IPS DF 19.7 (cell line): ENCODE measurements at places on chromosomes 11 and 22.

- DNase-seq = no peak
Measured at GRCh38 chr22:49810363-49811019, 17.2 kb downstream of the BRD1 start.

- no peak for DNase-seq
Measured at GRCh38 chr11:119027561-119028345, 2.9 kb downstream of the SLC37A4 start.

GRCh38 chr11:114501901-114502300 is 57.8 kb downstream of the NXPE1 start:
- no peak for DNase-seq

DNA sequence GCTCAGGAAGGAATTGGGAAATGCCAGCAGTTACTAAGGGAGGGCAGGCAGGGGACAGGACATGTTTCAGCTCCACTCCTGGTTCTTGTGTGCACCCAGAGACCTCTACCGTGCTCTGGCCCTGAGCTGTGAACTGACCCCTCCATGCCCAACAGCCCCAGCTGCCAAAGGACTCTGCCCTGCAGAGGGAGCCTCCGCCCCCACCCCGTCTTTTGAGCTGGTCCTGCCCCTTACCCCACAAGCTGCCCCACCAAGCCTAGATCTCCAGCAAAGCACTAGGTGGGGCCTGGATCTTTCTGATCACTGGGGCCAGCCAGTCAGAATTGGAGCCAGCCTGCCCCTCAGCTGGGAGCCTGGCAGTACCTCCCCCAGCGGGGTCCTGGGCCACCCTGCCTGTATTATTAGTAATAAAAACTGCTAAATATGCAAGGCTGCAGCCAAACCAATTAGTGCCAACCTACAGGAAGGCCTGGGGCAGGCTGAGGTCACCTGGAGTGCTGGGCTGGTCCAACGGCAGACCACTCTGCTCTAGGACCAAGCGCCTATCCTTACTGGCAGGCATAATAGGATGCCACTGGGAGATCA is 23.9 kb upstream of the DRICH1 start:
- no peak for DNase-seq

DNA sequence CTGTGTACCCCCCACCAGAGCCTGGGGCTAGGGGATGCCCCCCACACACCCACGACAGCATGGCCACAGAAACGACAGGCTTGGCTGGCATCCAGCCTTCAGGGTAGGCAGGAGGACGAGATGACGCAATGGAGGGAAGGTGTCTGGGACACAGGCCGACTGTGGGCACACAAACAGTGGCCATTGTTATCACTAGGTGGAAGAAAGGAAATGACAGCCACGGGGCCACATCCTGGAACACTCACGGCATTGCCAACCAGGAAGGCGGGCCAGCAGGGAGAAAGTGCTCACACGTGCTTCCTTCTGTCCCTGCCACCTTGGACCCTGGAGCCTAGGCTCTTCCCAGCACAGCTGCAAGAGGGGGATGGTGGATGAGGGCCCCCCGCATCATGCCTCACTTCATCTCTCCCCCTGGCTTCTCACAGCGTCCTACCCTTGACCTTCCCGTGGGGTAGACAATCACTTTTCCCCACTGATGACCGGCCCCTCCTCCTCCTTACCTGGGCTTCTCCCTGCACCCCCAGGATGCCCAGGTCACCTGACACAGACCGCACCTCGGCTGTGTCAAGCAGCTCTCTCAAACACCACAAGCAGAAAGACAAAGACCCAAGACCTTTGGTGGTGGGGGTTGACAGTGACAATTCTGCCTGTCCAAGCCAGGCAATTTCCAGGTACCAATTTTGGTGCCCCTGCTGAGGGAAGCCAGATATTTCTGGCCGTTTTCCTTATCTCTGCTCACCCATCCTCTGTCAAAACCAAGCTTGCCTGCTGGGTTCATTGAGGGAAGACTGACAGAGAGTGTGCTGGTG is 8.6 kb downstream of the PLA2G6 start:
- no peak for DNase-seq

GRCh38 chr11:45102810-45103621 is 43.4 kb upstream of the PRDM11 start:
- DNase-seq = no peak

- DNase-seq = no peak
Measured at GRCh38 chr22:47250995-47251765, 488.7 kb downstream of the TBC1D22A start.

DNA sequence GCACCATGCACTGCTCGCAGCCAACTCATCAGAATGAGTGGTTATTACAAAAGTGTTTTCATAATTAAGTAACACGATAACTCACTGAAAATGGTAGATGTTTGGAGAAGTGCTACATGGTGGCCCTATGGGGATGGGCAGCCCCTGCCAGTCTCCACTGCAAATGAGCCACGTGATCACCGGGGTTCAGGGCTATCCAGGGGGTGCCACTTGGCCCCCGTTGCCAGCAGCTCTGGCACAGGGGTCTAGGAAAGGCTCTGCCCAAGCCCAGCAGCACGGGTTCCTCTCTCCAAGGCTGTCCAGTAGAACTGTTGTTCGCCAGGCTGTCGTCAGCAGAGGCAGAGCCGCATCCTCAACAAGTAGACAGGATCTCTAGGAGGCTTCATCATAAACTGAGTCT is 382.1 kb upstream of the B3GAT1 start:
- DNase-seq = no peak

DNA sequence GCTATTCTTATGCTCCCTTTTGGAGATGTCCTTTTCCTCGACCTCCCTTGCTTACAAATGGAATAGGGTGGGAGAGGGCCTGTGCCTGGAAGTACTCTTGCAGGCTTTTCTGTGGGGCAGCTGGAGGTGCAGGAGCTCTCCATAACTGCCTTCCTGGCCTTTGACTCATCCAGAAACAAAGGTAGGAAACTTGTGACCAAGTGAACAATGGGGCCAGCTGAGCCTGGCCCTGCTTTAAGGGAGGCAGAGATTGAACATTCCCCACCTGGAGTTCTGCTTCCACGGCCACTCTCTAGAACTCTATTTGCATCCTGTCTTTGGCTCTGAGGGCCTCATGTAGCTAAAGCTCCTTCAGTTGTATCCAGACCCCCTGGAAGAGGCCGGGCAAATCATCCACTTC is 5.1 kb upstream of the LYVE1 start:
- DNase-seq = no peak

DNA sequence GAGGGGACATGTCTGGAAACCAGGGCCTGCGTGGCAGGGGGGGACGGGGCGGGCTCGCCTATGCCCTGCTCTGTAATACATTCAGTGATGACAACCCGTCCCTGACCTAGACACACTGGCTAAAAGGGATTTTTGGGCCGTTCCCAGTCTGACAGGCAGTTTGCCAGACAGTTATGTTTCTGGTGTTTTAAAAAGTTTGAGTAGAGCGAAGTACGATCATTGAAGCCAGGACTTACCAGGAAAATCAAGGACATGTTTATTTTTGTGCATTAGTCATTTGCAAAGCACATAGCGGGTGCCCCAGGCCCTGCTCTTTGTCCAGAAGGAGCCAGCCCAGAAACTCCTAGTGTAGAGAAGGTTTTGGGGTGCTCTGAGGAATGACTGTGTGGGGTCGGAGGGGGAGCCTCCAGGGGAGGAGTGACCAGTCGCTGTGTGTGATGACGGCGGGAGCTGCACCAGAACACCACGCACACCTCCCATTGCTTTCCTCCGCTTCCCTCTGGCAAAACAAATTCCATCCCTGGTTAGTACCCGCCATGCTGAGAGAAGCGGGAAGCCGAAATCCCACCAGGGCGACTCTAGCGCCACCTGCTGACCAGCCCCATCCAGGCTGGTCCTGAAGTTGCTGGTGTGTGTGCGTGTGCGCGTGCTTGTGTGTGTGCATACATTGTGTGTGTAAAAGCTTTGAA is 50.8 kb downstream of the FBLN1 start:
- peak; percentile 59 for DNase-seq

GRCh38 chr11:1382831-1383607 is 6.7 kb upstream of the BRSK2 start:
- DNase-seq = no peak

DNA sequence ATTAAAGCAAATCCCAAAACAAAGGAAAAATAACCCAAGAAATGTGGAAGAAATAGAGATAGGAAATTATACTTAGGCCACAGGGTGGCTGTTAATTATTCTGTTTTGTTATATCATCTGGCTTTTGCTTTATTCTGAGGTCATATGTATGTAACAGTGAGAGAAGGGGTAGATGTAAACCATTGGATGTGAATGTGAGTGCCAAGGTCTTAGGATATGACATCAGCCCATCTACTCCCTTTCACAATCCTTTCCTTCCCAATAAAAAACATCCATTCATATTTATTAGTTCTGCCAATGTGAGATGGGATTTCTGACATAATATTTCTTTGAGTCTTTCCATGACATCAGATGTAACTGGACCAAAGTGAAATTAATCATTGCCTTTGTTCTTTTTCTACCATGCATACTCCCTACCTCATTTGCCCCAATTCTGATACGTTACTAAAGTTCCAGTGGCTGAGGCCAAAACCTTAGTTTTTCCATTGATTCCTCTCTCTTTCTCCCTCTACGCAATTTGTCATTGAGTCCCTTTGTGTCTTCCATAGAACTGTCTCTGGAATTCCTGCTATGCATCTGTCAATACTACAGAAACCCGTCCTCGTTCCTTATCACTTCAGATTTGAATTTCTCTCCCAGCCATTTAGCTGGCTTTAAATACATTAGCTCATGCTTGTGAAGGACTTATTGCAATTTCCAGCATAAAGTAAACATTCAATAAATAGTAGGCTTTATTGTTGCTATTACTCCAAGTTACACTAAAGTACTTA is 170.3 kb downstream of the ARHGAP42 start:
- DNase-seq = no peak

- no peak for DNase-seq
Measured at GRCh38 chr11:62622476-62623089, 797 bp upstream of the B3GAT3 start.

- no peak for DNase-seq
Measured at GRCh38 chr11:18384157-18384641, 10.2 kb upstream of the LDHA start.

DNA sequence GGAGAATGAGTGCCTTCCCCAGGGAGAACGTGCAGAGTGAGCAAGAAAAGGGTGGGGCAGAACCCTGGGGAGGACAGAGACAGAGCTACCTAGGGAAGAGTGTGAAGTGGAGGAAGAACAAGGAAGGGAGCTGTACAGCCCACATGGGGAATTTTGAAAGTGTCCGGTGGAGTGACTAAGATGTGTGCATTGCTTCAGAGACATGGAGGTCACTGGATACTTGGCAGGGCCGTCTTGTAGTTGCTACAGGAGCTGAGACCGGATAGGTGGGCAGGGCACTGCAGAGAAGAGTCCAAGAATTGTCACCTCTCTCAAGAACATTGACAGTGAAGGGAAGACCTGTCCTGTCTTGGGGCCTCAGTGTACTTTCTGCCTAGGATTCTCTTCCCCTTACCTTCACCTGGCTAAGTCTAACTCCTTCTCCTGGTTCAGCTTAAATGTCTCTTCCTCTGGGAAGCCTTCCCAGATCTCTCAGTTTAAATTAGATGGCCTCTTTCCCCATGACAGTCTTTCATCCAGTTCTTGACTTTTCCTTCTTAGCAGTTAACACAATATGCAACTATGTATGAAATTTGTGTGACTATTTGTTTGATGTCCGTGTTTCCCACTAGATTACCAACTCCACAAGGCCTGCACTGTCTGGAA is 9.2 kb upstream of the P2RY6 start:
- no peak for DNase-seq

DNA sequence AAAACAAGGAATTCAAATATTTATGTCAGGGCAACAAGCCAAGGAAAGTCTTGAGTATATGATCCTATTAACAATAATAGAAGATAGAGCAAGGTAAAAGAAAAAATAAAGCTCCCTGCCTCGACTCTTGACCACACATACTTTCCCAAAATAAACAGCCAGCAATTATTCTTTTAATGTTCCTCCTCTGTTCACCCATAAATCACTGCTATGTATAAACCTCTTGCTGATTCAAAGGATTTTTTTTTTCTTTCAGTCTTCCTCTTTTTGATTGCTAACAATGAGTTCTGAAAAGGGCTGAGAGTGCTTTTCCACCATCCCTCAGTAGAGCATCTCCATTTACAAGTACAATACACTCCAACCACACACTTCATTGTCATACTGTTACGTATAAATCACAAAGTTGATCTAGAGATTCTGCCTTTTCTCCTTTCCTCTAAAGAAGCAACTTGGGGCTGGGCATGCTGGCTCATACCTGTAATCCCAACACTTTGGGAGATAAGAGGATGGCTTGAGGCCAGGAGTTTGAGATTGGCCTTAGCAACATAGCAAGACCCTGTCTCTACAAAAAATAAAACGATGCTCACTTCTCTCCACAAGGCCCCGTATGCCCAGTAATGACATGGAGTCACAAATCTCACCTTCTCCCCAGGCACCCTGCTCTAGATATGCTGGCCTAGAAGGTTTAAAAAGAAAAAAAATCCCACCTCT is 24.0 kb downstream of the RAB30 start:
- DNase-seq = no peak

GRCh38 chr11:2480874-2481220 is 36.0 kb downstream of the KCNQ1 start:
- no peak for DNase-seq

DNA sequence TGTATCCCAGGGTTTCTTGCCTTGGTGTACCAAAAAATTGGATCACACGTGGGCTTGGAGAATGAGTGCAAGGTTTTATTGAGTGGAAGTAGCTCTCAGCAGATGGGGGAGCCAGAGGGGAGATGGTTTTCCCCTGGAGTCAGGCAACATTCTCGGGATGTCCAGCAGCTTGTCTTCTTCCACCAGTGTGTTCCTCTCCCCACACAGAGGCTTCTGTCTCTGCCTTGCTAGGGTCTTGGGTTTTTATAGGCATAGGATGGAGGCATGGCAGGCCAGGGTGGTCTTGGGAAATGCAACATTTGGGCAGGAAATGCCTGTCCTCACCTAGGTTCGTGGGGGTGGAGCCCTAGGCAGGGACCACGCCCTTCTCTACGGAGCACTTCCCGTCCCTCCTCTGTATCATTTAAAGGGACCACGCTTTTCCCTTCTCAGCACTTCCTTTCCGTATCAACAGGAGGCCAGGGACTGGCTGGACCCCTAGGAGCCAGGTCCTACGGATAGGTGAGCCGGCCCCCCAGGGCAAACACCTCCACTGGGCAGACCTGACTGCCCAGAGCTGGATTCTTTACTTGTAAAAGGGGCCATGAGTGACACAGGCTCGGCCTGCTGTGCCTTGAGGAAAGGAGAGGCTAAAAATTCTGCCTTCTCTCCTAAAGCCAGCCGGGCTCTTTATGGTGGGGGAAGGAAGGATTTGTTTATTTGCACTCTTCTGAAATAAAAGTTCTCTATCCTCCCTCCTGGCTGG is 55.3 kb upstream of the CCDC188 start:
- DNase-seq = peak; percentile 33

GRCh38 chr11:125463590-125464269 is 32.3 kb downstream of the FEZ1 start:
- DNase-seq = no peak

GRCh38 chr11:132058211-132058772 is 687.9 kb downstream of the NTM start:
- DNase-seq = no peak
